Endothelial cell (in vitro differentiated cells): ENCODE measurements at places on chromosomes 1 and 21. TPM values are rescaled to one million over a fixed set of nuclear protein-coding genes. Genes with fewer than 3 reads are reported as not detected.

DNA sequence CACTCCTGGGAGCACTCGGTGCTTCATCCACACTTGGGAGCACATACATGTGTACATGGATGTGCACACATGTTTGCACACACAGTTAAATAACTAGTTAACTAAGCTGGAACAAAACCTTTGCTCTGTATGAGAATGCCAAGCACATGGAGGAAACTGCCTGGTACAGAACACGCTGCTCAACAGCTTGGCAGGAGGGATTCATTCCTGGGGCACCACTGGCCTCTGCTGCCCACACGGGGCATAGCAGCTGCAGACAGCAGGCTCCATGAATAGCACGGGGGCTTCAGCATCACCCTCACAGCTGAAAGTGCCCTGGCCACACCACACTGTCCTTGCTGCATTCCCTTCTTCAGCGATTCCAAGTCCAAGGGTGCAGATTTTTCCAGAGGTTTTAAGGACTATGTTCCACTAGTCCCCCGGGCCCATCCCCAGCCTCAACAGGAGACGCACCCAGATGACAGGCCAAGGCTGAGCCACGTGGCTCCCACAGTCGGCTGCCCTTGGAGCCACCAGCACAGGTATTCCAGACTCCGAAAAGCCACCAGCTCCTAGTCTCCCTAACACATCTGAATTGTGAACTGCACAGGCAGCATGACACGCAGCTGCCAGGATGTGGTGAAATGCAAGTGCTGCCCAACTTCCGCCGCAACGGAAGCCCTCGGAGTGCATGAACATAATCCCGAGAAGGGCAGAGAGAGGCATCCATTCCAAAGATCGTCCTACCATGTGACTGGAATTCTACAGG is 16.9 kb downstream of the NPHP4 start:
- H3K27ac ChIP-seq: no peak overlapping the region
- H3K4me1 ChIP-seq: peaks cover 3% of the 10 kb centered on the region
- H3K27me3 ChIP-seq: peaks cover 8% of the 10 kb centered on the region

DNA sequence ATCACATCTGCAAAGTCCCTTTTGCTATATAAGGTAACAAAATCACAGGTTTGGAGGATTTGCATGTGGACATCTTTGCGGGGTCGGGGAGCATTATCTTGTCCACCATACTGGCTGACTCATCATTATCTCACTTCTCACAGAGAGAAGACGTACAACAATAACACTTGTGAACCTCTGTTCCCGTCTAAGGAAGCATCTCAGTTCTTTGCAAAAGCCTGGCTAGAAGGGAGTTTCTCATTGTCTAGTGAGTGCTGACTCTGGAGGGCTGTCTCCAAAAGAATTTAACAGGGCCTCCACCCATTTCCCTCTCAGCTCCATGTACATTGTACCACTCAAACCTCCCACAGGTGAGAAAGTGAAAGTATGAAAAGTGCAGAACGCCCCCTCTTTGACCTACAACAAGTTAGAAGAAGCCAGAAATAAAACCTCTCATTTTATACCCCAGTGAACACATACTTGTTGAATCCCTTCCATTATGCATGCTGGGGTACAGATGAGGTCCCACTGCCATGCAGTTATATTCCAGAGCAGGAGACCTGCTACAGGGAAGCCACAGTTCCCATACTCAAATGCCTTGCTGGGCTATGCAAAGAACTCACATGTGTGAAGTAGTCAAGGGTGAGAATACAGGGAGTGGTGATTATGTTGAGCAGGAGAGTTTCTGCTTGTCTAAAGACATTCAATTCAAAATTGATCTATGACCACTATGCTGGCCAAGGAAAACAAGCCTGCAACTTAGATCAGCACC is 121.7 kb upstream of the PRDX6 start:
- peaks cover 6% of the 10 kb centered on the region for H3K36me3 ChIP-seq
- H3K4me1 ChIP-seq: no peaks in the 10 kb centered on the region
- H3K27me3 ChIP-seq: no peaks in the 10 kb centered on the region
- H3K4me3 ChIP-seq: no peak overlapping the region
- no peak overlapping the region for H3K27ac ChIP-seq

DNA sequence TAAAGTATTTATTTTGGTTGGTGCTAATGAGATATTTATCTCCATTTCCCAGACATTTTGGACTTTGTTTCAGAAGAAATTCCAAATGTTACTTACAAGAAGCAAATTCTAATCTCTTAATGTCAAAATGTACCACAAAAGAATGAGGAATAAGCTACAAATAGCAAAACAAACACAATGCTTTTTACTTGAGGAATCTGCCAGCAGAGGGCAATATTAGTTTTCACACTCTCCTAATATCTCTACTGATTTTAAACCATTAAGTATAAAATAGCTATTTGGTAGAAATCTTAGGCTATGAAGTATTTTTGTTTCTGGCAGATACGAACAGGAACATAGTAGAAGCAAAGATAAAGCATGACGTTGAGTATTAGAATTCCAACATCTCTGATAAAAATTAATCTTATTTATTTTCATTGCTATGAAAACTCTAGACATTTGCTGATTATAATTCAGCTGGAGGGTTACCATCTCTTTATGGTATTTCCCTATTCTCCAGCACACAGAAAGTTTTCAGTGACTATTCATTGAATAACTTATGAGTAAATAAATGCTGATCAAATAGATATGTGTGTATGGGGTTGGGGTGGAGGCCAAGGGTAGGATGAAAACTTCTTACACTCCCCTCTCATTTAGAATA is 13.4 kb upstream of the HMCN1 start:
- H3K36me3 ChIP-seq: no peaks in the 10 kb centered on the region
- no peak overlapping the region for H3K4me3 ChIP-seq
- DNase-seq: no peak
- peaks cover 2% of the 10 kb centered on the region for H3K27me3 ChIP-seq
- H3K27ac ChIP-seq: no peak overlapping the region
- H3K4me1 ChIP-seq: no peaks in the 10 kb centered on the region

GRCh38 chr1:49190138-49190537 is 413.4 kb upstream of the BEND5 start:
- H3K4me1 ChIP-seq: no peaks in the 10 kb centered on the region
- no peaks in the 10 kb centered on the region for H3K27me3 ChIP-seq
- H3K4me3 ChIP-seq: no peak overlapping the region
- no peak for DNase-seq
- no peak overlapping the region for H3K27ac ChIP-seq
- no peaks in the 10 kb centered on the region for H3K36me3 ChIP-seq

DNA sequence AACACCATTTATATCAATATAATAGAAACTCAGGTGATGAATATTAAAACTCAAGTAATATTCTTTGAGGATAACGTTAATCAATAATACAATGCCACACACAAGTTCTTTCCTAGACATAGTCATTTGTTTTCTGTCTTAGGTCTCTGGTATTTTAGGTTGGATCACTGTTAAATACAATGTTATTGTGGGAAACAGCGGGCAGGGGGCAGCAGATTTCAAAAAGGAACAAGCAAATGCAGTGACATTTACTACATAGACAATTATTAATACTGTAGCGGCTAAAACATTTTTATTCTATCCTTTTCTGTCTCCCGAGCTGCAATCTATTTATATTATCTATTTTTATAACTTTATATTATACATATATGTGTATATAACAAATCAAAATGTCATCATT is 186.4 kb upstream of the ZNHIT6 start:
- DNase-seq: peak; percentile 39
- H3K27me3 ChIP-seq: no peaks in the 10 kb centered on the region
- H3K4me1 ChIP-seq: no peaks in the 10 kb centered on the region
- no peak overlapping the region for H3K4me3 ChIP-seq
- H3K36me3 ChIP-seq: no peaks in the 10 kb centered on the region

- no peaks in the 10 kb centered on the region for H3K36me3 ChIP-seq
- peaks cover 13% of the 10 kb centered on the region for H3K4me1 ChIP-seq
- H3K27me3 ChIP-seq: no peaks in the 10 kb centered on the region
- no peak overlapping the region for H3K4me3 ChIP-seq
- H3K27ac ChIP-seq: no peak overlapping the region
These were observed 88.5 kb upstream of the NFASC start for GRCh38 chr1:204782118-204782700.

- no peaks in the 10 kb centered on the region for H3K27me3 ChIP-seq
- no peak for DNase-seq
- H3K4me1 ChIP-seq: peaks cover 3% of the 10 kb centered on the region
- H3K36me3 ChIP-seq: no peaks in the 10 kb centered on the region
- no peak overlapping the region for H3K27ac ChIP-seq
- no peak overlapping the region for H3K4me3 ChIP-seq
These were observed 43.2 kb upstream of the ACTL8 start for GRCh38 chr1:17711941-17712340.

- H3K27me3 ChIP-seq: peaks cover 1% of the 10 kb centered on the region
- no peaks in the 10 kb centered on the region for H3K36me3 ChIP-seq
- no peak for DNase-seq
- H3K27ac ChIP-seq: no peak overlapping the region
- no peak overlapping the region for H3K4me3 ChIP-seq
These were observed 7.9 kb downstream of the SLC45A3 start for GRCh38 chr1:205672395-205672889.

- H3K36me3 ChIP-seq: no peaks in the 10 kb centered on the region
- no peak overlapping the region for H3K27ac ChIP-seq
- H3K4me1 ChIP-seq: peaks cover 4% of the 10 kb centered on the region
- H3K4me3 ChIP-seq: no peak overlapping the region
These were observed 9.9 kb upstream of the HAO2 start for GRCh38 chr1:119358636-119359035.

DNA sequence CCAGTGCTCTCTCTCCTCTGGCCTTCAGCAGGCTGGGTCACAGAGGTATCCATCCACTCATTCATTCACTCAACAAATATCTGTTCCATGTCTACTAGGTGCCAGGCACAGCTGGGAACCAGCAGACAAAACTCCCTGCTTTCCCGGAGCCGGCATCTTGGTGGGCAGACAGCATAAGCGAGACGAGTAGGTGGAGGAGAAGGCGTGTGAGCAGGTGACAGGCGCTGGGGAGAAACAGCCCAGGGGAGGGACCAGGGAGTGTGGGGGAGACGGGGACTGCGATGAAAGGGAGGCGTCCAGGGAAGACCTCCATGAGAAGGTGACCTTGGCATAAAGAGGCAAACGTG is 11.0 kb upstream of the KCNAB2 start:
- no peaks in the 10 kb centered on the region for H3K36me3 ChIP-seq
- DNase-seq: no peak
- no peak overlapping the region for H3K4me3 ChIP-seq

DNA sequence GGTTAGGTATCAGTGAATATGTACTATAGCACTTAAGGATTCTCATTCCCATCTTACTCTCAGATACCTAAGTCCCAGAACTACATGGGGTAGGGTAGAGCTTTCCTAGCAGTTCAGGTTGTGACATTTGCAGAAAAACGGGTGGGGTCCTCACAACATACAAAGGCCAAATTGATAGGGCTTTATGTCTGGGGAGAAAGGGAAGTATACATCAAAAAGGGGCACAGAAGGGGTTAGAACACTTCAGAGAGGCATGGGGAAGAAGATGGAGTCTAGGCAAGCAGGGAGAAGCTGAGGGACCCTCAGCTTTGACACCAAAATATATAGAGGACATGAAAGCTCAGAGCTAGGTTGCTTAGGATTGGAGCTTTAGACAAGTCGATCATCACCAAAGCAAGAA is 3.6 kb downstream of the UROD start:
- H3K36me3 ChIP-seq: peaks cover 18% of the 10 kb centered on the region
- peaks cover 11% of the 10 kb centered on the region for H3K27me3 ChIP-seq
- no peak overlapping the region for H3K27ac ChIP-seq

GRCh38 chr1:201282216-201282615 is 1.1 kb upstream of the PKP1 start:
- no peak overlapping the region for H3K27ac ChIP-seq
- H3K4me1 ChIP-seq: peaks cover 19% of the 10 kb centered on the region
- H3K4me3 ChIP-seq: no peak overlapping the region
- DNase-seq: no peak
- H3K36me3 ChIP-seq: no peaks in the 10 kb centered on the region

DNA sequence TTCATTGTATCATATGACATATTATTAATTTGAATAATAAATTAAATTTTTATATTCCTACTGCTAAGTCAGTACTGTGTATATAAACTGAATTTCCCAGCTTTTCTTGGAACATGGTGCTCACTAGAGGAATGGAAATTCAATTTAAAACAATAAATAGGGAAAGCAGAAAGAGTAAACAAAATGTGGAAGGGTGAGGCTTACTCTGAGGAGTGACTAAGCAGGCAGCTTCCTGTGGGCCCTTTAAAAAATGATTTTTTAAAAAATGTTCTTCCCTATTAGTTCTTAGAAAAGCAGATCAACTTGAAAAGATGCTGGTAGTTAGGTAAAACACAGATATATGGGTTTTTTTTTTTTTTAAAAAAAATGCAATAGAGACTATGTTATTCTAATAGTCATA is 49.5 kb upstream of the S1PR1 start:
- H3K36me3 ChIP-seq: no peaks in the 10 kb centered on the region
- H3K4me1 ChIP-seq: peaks cover under 1% of the 10 kb centered on the region
- no peak overlapping the region for H3K27ac ChIP-seq
- no peak for DNase-seq
- no peak overlapping the region for H3K4me3 ChIP-seq

- H3K27ac ChIP-seq: no peak overlapping the region
- peaks cover 10% of the 10 kb centered on the region for H3K4me1 ChIP-seq
- H3K4me3 ChIP-seq: no peak overlapping the region
- H3K27me3 ChIP-seq: peaks cover 1% of the 10 kb centered on the region
These were observed 265.8 kb upstream of the ST6GALNAC5 start for GRCh38 chr1:76601465-76601864.

GRCh38 chr1:176932114-176933104 is 232.1 kb downstream of the ASTN1 start:
- no peak overlapping the region for H3K4me3 ChIP-seq
- no peak for DNase-seq
- no peaks in the 10 kb centered on the region for H3K4me1 ChIP-seq
- H3K27me3 ChIP-seq: no peaks in the 10 kb centered on the region

- H3K27ac ChIP-seq: no peak overlapping the region
- no peak overlapping the region for H3K4me3 ChIP-seq
- H3K36me3 ChIP-seq: peaks cover 4% of the 10 kb centered on the region
- H3K4me1 ChIP-seq: peaks cover 3% of the 10 kb centered on the region
- no peak for DNase-seq
- no peaks in the 10 kb centered on the region for H3K27me3 ChIP-seq
These were observed 3.9 kb upstream of the IFI44 start for GRCh38 chr1:78645723-78646122.

- H3K27ac ChIP-seq: no peak overlapping the region
- H3K4me1 ChIP-seq: peaks cover 3% of the 10 kb centered on the region
- H3K36me3 ChIP-seq: no peaks in the 10 kb centered on the region
- H3K27me3 ChIP-seq: peaks cover 4% of the 10 kb centered on the region
- no peak for DNase-seq
These were observed 215.3 kb upstream of the CSF3R start for GRCh38 chr1:36697836-36698605.

TSNAX gene
- 35.4 TPM for total RNA-seq

HTR1D gene
- total RNA-seq: 0.54 TPM

HSPA6 gene
- total RNA-seq: not detected

PADI4 gene
- not detected for total RNA-seq

CEPT1 gene
- 127 TPM for total RNA-seq

SLC19A2 gene
- total RNA-seq: 6.1 TPM

SH2D1B gene
- not detected for total RNA-seq

SPATA6 gene
- 26.0 TPM for total RNA-seq

IFI44L gene
- 0.59 TPM for total RNA-seq

EPS8L3 gene
- not detected for total RNA-seq

SFN gene
- 0.54 TPM for total RNA-seq
